Left lobe of liver (tissue), 2 donors: ENCODE measurements at places on chromosomes 2 and 18. TPM values are rescaled to one million over a fixed set of nuclear protein-coding genes. Genes with fewer than 3 reads are reported as not detected.

GRCh38 chr18:54835944-54836343 lies 7.7 kb downstream of the RAB27B start:
- DNase-seq = no peak

DNA sequence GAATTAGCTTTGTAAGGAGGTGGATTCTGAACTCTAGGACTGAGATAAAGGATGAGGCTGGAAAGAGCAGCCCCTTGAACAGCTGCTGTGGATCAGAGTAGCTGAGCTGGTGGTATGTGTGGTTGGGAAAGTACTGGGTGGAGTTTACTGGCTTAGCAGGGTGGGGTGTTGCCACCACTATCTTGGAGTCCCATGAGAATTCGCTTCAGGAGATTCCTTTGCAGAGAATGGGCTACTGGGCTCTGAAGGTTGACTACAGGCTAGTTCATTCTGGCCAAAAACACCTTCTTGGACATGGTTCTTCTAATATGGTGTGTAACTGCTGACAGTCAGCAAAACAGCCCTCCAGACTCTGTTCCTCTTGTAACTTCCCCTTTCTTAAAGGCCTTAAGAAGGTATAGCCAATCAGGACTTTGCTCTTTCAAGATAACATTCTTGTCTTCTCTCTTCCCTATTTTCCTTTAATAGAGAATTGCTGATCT lies 52.7 kb downstream of the TET3 start:
- no peak for DNase-seq

DNA sequence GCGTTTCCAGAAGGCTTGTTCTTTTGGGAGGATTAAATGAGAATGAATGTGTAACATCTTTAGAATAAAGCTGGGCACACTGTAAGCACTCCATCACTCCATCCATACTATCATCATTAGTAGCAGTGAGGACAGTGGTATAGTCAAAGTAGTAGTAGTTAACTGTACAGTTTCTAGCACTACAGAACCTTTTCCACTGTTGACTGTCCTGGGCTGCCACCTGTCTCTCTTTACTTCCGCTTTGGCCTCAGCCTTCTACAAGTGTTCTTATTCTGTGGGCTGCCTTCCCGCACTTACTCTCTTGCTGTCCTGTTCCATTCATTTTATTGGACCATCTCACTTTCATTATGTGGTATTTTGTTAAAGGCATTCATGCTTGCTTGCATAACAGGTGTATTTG lies 3.3 kb downstream of the SLC9A2 start:
- DNase-seq = no peak

- no peak for DNase-seq
Measured at GRCh38 chr18:45938488-45938935, 28.6 kb downstream of the EPG5 start.

GRCh38 chr2:66846887-66847286 lies 412.0 kb downstream of the MEIS1 start:
- no peak for DNase-seq

DNA sequence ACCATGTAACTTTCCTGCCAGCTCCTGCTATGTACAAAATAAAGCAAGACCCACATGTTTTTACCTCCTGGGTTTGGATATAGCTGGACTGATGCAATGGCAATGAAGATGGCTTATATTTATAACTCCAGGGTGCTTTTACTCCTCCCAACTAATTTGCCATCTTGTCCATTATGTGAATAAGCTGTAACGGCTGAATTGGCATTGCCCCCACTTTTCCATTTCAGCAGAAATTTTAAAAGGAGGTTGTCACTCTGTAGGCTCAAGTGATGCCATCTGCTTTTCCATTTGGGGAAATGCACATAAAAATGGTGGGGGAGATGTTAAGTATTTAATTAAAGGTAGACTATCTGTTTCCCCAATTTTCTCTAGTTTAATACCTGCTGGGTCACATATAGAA lies 345.5 kb downstream of the ERBB4 start:
- DNase-seq = no peak

DNA sequence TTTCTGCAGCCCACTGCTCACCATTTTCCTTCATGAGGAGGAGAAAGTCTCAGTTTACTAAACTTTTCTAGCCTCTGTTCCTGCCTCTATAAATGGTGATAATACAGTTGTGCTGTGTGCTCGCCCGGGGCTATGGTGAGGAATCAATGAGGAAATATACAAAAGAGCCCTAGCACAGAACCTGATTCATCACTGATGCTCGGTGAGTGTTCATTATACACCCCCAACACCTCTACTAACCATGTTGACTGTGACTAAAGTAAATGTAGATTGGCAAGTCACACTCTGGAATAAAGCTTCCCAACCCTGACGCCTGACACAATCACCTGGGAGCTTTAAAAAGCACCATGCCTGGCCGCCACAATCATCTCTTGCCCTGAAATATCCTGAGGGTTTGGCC lies 118.8 kb upstream of the CYP1B1 start:
- DNase-seq = no peak

GRCh38 chr2:88168386-88168785 lies 1.8 kb upstream of the THNSL2 start:
- DNase-seq = no peak

- DNase-seq = no peak
Measured at GRCh38 chr2:237613679-237614078, 13.7 kb upstream of the LRRFIP1 start.

DNA sequence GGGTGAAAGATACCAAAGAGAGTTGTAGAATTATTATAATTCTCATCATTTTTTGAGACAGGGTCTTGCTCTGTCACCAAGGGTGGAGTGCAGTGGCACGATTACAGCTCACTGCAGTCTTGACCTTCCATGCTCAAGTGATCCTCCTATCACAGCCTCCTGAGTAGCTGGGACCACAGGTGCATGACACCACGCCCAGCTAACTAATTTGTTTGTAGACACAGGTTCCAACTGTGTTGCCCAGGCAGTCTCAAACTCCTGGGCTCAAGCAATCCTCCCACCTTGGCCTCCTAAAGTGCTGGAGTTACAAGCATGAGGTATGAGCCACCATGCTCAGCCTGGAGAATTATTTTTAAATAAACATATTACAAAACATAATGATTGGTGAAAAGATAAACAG lies 92.8 kb upstream of the MSH6 start:
- no peak for DNase-seq

GRCh38 chr2:151174127-151174526 lies 87.5 kb downstream of the RBM43 start:
- DNase-seq = no peak

Gene VWA3B
- total RNA-seq = 0.18 TPM

Gene RAB6D
- not detected for total RNA-seq

Gene OTX1
- total RNA-seq = not detected

Gene AGXT
- 1,805 TPM for total RNA-seq

Gene POTEI
- not detected for total RNA-seq

Gene ANKRD36B
- total RNA-seq = 2.2 TPM

Gene LIMS4
- not detected for total RNA-seq
